Epithelial cell of alveolus of lung (primary cell): ENCODE measurements at places on chromosomes 12 and 14. TPM values are rescaled to one million over a fixed set of nuclear protein-coding genes. Genes with fewer than 3 reads are reported as not detected.

The GIT2 gene
- 15.9 and 23.1 TPM in 2 replicates for total RNA-seq

The STAC3 gene
- 0.26 and 4.5 TPM in 2 replicates for total RNA-seq

The KLRB1 gene
- total RNA-seq = not detected in 2 replicates

The EPYC gene
- not detected in 2 replicates for total RNA-seq

The PRKD1 gene
- 9.1 and 17.2 TPM in 2 replicates for total RNA-seq
